NCI-H2081 (cell line): ENCODE measurements at places on chromosomes 4 and X.

DNA sequence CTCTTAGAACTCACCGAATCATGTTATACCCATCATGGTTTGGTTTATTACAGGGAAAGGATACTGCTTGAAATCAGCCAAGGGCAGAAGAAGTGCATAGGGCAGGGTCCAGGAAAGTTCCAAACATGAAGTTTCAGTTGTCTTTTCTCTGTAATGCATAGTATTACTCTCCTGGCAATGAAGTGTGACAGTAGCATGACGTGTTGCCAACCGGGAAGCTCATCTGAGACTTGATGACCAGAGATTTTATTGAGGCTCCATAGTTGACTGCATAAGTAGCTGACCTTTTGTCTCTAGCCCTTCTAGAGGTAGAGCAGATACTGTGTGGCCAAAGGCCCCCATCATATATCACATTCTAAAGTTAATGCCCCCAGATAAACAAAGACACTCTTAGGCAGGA lies 72.1 kb downstream of the BEND4 start:
- DNase-seq, result no peak

DNA sequence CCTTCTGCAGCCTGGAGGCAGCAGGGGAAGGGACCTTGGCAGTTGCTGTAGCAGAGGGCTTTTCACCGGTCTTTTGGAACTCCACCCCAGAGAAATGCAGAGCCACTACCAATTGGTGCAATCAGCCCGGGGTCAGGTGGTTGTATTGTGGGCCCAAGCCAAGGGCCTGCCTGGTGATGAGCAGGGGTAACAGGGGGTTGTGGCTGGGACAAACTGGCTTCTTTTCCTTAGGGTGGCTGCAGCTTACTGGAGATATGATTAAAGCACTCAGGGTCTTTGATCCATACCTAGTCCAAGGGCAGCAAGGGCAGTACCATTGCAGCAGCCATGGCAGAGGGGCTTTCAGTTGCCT lies 28.1 kb downstream of the ENPEP start:
- no peak for DNase-seq

GRCh38 chr4:36244257-36245082 lies at the start of gene ARAP2:
Gene ARAP2, minus strand, starts transcription at chr4:36244514. Its CDS starts 15,028 bp downstream, at chr4:36229486.
- DNase-seq, result peak; percentile 77

DNA sequence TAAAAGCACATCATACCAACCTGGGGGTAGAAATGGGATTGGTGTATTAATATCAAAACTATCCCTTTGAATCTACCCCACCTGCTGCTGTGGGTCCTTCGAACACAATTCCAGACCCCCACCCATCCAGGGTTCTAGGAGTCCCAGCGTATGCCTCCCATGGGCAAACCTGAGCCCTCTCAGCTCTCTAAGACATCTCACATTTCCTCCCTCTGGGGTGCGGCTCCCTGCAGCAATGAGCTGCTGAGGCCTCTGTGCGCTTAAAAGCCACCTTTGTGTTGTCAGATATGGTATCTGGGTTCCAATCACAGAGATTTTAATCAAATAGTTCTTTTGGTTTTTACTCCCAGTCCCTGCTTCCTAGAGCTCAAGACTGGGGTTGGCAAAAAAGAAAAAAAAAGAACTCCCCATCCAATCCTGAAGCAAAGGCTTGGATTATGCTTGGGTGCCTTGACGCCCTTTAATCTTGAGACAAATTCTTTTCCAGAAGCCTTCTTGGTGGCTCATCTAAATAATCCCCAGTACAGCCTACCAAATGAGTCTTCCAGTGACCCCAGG lies 37.5 kb upstream of the NOCT start:
- DNase-seq, result no peak

GRCh38 chr4:142036795-142037583 lies 400.6 kb downstream of the IL15 start:
- no peak for DNase-seq

GRCh38 chr4:16442296-16442695 lies 216.0 kb upstream of the TAPT1 start:
- DNase-seq, result no peak

- DNase-seq, result no peak
Measured at GRCh38 chrX:33969105-33969504, 163.0 kb downstream of the FAM47A start.

DNA sequence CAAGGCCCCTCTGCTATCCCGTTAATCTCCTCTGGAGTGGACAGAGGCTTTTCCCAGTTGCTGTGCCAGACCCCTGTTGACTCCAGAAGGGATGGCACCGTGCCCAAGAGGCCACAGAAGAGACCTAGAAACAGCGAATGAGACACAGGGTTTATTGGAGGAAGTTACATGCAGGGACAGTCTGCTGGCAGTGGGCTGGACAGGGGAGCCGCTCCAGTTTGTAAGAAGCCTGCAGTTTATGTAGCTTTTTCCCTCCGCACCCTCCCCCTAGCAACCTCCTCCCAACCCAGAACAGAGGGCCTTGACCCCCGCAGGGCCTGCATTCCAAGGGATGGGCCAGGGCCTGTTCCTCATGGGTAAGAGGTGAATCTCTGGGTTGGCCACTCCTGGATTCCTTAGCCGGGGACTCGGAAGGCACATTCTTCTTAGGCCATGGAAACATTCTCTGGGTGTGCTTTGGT lies 216.8 kb upstream of the PSAPL1 start:
- no peak for DNase-seq

DNA sequence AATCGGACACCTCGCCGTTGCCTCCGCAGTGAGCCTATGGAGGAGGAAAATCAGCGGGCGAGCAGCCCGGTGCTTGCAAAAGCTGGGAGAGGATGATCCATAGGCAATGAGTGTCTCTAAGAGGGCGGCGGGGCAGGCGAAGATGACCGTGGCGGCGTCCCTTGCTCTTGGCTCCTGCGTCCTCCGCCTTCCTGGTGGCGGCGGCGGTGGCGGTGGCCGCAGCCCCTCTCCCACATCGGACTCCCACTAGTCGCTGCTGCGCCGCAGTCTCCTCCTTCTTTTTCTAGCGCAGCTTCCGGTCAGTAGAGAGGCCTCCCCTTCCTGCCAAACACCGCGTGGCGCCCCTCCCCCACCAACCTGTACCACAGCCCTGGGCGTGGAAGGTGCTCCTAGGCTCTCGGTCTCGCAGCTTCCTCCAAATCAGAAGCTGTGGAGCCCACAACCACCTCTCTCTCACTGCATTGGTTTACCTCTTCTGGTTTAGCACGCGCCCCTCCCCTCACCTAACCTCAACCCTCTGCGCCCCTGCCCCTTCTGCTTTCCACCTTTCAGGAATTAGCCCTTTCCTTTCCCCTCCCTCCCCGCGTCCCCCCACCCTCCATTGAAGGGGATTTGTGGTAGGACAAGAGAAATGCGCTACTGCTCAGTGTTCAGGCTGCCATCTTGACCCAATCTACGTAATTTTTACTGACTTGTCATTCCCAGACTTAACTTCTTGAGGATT lies at the start of gene SPIN3:
SPIN3 (minus strand) TSS at position 271 of the 724 bp plus-strand sequence. CDS start 594 bp downstream, outside the sequence.
- DNase-seq, result peak; percentile 88

GRCh38 chrX:77003956-77004355 lies 443.2 kb upstream of the FGF16 start:
- no peak for DNase-seq
